ENCODE measurements at places on chromosomes 16 and 17.

DNA sequence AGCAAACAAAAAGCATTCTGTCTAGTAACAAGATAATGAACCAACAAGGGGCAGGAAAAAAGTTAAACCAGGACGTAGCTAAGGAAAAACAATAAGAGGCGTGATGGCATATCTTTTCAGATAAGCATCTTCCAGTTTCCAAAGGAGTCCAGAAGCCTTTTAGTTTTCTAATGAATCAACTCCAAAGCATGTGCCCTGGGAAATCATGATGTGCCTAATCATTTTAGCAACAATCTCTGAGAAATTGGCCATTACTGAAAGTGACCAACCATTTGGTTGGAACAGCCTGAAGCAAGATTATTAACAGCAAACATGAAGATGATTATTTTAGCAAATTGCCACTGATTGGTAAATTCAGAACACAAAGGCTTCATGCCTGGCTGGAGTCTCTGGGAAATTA lies 440.9 kb upstream of the MAF start:
- no peak for DNase-seq

DNA sequence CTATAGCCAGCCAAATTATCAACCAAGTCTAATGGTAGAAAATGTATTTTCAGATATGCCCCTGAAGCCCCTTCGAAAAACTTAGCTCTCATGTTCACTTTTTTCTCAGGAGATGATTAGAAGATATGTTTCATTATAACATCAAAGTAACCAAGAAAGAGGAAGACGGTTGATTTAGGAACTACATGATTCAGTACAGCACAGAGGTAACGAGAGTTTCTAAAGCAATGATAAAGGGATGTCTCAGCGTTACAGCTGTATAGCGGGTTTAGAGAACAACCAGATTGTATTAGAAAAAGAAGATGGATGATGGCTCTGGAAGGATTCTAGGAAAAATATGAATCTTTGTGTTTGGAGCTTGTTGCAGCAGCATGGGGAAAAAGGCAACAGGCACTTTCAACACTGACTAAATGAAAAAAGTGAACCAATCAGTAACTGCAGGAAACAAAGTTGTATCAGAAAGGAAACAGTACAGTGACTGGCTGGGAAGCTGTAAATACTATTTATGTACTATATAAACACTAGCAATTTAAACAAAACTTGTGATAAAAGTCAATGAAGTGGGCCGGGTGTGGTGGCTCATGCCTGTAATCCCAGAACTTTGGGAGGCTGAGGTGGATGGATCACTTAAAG lies 21.5 kb downstream of the MBTD1 start:
- no peak for DNase-seq

DNA sequence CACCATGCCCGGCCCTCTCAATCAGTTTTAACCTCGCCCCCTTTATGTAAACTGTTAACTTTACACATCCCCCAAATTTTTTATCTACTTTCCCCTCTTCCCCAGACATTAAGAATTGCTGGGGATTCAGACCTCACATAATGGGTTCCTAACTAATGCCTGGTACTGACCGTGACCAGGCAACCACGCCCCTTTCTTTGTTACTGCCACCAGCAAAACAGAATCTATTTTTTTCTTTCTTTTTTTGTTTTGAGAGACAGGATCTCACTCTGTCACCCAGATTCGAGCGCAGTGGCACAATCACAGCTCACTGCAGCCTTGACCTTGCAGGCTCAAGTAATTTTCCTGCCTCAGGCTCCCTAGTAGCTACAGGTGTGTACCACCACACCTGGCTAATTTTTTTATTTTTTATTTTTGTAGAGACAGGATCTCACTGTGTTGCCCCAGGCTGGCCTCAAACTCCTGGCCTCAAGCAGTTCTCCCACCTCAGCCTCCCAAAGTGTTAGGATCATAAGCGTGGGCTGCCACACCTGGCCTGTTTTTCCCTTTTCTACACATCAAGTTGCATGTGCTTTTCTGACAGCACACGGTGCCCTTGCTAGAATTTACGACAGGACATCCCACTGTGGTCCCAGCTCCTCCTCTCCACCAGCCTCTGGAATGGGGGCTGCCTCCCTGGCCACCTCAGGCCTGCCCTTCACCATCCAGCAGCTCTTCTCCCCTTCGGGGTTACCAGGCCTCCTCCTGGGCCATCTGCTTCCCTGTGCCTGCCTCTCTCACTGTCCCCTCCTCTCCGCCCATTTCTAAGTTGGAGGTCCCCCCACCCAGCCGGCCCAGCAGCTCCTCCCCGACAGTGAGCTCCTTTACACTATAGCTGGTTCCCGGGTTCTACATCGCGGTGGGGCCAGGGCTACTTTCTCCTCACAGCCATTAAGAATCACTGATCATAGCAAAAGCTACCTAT lies 10.8 kb downstream of the CPNE2 start:
- DNase-seq, result no peak

DNA sequence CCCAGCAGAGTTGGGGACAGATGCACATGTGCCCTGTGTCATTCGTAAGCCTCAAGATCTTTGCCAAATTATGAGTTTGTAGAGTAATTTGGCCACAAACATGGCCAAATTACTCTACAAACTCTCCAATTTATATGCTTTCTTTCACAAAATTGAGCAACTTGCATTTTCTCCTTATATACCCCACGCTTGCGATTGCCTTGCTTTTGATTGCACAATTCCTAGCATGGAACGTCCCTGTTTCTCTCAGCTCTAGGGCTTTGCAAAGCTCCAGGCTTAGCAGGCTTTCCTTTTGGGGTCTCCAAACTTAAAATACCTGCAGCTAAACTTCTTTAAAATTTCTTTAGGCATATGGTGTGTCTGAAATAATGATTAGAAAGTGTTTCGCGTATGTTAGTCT lies 28.5 kb upstream of the MAF start:
- DNase-seq, result no peak

GRCh38 chr16:25570131-25570530 lies 121.6 kb upstream of the HS3ST4 start:
- DNase-seq, result no peak

- peak; percentile 78 for DNase-seq
These were observed 98.9 kb downstream of the N4BP1 start for GRCh38 chr16:48511071-48511540.

GRCh38 chr16:54425068-54425467 lies 138.5 kb upstream of the IRX3 start:
- DNase-seq, result no peak

DNA sequence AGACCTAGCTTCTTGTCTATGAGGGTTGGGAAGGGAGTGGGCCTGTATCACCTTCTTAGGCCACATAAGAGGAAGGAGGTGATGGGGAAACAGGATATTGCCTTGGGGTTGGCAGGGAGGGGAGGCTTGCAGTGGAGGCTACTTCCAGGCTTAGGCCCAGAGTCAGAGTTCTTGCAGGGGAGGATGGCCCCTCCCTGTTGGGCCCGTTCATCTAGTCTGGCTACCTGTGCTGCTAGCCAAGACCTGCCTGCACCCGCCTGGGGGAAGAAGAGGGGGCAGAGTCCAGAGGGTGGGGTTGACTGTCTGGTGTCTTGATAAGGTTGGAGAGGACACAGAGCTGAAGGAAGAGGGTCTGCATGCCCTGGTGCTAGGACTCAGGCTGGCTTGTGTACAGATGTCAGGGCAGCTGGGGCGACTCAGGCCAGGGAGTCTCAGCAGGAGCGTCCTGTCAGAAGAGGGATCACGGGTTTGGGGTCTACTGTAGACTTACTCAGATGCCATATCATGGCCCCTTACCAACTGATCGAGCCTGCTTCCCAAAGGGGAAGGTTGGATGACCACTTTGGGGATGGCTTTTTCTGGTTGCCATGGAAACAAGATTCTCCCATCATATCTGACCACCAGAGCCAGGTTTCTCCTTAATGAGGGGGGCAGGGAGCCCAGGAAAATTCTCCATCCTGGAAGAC lies 5.3 kb downstream of the KDM6B start:
- no peak for DNase-seq
